ENCODE measurements at places on chromosomes 2 and 18.
A peak's percentile ranks its signal among the peaks of the same experiment; 100 is the strongest.

DNA sequence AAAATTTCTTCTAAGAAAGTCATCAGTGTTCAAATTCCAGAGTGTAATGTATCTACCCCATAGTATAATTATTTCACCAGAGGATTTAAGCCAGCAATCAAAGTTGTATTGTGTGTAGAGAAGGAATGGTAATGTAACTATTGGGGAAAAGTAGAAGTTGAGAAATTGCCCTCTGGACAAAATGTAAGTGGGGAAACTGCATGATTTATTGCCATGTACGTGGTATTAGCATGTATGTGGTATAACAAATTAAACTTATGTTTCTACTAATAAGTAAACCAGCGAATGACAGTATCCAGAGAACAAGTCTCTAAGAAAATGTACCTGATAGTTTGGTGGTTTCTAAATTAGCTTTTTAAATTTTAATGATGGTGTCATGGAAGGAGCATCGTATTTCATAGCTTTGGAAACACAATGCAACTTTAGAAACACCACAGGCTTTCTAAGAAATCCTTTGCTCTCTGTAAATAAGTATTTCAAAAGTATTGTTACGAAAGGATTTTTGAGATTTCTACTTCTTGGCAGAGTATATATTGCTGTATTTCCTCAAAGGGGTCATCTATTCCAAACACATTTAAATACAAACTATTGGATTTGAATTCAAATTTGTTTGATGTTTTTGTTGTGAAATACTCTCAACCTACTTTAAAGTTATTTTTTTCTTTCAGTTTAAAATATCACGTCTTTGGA lies 1018.9 kb upstream of the ZEB2 start:
- no peak for DNase-seq

DNA sequence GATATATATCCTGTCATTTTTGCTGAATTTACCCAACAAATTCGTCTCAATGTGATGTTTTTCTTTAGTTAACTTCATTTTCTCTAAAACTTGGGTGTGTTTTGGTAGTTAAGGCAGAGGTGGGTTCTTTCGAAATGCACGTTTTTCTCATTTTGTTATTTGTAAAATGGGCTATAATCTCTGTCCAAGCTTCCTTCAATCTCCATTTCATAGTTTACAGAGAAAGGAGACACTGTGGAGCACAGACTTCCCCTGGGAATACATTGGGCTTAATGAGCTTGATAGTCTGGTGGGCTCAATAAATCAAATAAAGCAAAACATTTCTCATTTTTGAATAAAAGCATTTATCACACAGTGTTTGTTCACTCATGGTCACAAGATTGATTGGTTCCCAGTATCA lies 145.1 kb downstream of the AGPS start:
- DNase-seq: no peak

GRCh38 chr2:18290386-18290785 lies 270.1 kb downstream of the RDH14 start:
- DNase-seq: no peak

DNA sequence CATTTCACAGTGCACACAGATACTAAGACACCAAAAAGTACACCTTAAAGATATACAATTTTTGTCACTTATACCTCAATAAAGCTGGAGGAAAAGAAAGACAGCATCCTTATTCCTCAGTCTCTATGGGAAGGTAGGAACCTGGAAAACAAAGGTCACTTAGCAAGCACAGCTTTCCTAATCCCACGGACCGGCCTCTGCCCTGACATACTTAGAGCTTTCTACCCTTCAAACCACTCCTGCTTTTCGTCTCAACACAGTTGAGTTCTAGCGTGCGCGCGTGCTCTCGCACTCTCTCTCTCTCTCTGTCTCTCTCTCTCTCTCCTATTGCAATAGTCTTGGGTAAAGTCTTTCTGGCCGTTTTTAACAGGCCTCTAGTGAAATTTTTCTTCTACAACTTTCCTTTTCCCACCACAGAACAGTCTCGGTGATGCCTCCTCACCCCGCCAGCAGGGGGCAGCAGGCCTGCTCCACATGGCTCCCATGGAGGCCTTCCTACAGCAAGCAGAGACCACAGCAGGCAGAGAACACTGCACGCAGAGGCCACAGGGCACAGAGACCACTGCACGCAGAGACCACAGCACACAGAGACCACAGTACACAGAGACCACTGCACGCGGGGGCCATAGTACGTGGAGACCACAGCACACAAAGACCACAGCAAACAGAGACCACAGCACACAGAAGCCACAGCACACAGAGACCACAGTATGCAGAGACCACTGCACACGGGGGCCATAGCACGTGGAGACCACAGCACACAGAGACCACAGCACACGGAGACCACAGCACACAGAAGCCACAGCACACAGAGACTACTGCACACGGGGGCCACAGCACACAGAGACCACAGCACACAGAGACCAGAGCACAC lies 106.9 kb downstream of the FBXO15 start:
- DNase-seq: no peak

DNA sequence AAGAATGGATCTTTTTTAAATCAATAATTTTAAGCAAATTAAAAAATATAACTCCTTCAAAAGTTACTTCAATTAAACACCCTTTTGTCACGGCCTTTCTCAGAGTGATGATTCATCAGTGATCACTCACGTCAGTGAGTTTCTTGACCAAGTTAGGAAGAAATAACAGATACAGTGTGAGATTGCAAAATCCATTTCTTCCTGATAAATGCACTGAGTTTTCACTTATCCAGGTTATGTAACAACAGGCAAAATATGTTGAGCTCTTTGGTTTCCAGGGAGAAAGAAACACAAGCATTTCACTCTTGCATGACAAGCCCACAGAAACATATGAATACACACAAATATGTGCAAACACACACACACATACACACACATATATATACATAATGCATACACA lies 195.9 kb upstream of the CYRIA start:
- DNase-seq: peak; percentile 39

DNA sequence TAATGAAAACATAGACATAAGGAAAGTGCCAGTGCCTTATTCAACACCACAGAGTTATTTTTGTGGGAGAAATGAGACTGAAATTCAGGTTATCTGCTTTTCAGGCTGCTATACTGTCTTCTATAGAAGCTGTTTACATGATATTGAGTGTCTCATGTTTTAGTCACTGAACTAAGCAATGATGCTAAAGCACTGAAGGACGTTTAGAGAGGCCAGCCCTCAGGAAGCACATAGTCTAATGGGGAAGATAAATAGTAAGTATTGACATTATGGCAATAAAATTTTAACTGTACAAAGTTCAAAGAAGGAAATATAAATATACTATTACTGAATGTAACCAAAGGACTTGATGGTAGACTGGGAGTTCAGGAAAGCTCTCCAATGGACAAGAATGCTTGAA lies 186.4 kb upstream of the ZC3H15 start:
- DNase-seq: no peak

GRCh38 chr2:202037086-202037485 lies 3.4 kb downstream of the FZD7 start:
- no peak for DNase-seq

GRCh38 chr2:202529389-202529788 lies 105.4 kb upstream of the FAM117B start:
- DNase-seq: no peak

- DNase-seq: no peak
Observed at GRCh38 chr2:158969162-158969714, 798 bp downstream of the TANC1 start.

DNA sequence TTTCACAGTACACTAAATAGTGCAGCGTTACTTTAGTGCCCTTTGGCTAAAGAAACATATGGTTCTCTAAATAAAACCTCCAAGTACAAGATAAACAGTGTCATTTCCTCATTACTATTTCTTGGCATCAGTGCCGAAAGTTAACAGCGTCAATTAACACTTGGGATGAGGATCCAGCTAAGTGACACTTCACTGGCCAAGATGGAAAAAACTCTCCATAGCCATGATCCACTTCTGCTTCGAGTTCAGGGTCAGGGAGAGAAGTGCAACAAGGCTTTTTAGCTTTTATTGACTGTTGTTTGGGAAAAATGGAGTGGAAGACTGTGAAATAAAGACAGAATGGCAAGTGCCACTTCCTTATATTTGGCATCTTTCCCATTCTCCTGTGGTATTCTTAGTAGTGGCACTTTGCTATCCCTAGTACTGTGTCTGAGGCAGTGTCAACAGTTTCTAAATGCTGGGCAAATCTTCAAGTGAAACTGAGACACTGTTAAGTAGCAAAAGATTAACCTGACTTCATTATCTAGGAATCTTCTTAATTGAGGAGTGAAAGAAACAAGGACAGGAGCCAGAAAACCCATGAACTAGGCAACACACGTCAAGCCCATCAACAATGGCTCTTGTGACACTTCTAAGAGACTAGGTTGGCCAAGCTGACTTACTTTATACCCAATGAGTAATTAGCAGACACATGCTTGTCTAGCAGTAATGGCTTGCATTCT lies 222.5 kb upstream of the SESTD1 start:
- DNase-seq: no peak

- no peak for DNase-seq
Observed at GRCh38 chr18:25229081-25229480, 122.9 kb downstream of the ZNF521 start.

DNA sequence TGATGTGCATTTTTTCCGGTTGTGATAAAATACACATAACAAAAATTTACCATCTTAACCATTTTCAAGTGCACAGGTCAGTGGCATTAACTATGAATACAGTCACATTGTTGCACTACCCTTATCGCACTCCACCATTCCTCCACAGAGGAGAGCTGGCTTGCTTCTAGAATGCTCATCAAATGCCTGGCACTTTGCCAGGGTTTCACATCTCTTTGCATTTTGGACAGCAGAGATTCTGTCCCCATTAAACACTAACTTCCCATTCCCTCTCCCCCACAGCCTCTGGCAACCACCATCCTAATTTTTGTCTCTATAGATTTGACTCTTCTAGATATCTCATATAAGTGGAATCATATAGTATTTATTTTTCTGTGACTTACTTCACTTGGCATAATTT lies 165.0 kb downstream of the ASB1 start:
- DNase-seq: no peak

Measured in epithelial cell of prostate (primary cell).